CD8-positive, alpha-beta T cell (primary cell): ENCODE measurements at places on chromosomes 13 and 19.

- DNase-seq: no peak
Measured at GRCh38 chr13:39326469-39327171, 276.4 kb downstream of the LHFPL6 start.

GRCh38 chr13:45850027-45850613 lies 1.4 kb downstream of the SIAH3 start:
- no peak for DNase-seq

DNA sequence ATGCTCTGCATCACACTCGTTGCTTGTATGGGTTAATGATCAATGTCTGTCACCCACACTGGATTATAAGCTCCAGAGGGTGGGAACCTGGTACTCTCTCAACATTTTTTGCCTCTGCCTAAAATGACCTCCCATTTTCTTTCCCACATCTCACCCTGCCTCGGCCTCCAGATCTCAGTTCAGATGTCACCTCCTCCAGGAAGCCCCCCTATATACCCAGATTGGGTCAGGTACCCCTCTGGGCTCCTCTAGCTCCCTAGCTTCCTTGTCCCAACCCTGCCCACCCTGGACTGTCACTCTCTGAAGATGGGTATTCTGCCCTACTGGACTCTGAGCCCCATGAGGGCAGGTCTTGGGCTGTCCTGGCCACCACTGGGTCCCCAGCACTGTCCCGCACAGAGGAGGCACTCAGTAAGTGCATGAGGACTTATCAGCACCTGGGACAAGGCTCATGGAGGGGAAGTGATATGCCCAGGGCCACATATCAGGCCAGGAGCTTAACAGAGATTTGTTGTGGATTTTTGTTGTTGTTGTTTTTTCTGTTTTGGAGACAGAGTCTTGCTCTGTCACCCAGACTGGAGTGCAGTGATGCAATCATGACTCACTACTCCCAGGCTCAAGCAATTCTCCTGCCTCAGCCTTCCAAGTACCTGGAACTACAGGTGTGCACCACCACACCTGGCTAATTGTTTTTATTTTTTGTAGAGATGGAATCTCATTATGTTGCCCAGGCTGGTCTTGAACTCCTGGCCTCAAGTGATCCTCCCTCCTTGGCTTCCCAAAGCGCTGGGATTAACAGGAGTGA lies 23.8 kb downstream of the PRKD2 start:
- no peak for DNase-seq

- peak; percentile 18 for DNase-seq
Measured at GRCh38 chr13:46831588-46832194, 34.7 kb upstream of the ESD start.

DNA sequence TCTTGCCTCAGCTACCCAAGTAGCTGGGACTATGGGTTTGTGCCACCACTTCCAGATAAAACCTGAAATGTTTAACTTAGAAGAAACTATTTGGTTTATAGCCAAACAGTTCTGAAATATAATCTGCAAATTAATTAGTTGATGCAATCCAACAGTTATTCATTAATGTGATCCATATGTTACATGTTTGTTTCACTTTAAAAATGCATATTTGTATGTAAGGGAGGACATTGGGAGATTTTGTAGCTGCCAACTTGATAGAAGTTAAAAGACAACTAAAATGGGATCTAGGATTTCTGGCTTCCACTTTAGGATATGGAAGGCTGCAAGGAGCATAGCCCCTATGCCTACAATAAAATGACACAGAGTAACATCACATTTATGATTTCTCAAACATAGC lies 532.5 kb upstream of the SLC10A2 start:
- DNase-seq: no peak

DNA sequence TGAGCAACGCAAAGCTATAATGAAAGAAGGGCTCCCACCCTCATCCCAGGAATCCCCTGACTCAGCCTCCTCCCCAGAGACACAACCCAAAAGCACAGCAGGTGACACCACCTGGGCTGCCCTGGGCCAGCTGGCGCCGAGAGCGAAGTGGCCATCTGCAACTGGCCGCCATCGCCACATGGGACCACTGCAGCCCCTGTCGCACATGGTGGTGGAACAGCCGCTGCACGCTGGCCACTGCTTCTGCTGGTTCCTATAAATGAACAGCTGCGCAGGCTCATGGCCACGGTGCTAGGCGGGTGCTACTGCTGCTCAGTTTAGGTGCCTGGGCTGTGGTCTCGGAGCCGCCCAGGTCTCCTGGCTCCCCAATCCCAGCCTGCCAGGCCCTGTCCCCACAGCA lies 11.6 kb upstream of the ISYNA1 start:
- DNase-seq: no peak

DNA sequence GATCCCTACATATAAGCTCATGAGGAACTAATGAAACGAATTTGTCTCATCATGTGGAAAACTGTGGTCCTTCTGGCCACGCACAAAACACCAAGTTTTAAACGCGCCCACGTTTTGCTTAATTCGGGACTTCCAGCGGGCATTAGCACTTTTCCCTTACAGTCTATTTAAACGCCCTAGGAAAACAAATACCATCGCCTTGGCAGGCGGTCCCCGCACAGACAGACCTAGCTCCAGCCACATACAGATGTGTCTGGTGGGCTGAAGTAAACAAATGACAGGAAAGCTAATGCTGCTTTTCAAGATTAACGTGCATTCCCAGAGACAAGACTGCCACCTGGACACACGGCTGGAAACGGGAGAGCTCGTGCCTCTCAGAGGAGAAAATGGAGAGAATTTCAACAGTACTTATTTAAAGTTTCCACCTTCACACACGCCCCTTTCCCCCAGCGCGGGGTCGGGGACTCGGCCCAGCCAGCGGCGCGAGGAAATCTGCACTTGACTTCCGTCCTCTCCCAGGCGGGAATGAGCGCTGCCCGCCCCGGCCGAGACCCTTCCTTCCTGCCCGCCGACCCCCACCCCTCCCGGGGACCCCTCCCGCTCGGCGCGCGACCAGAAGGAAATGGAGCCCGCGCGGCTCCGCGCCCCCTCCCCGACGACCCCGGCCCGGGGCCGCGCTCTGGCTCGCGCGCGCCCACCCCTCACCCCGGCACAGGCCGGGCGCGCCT lies 931 bp downstream of the USP12 start:
- DNase-seq: no peak

- no peak for DNase-seq
Measured at GRCh38 chr13:98738213-98738612, 14.3 kb downstream of the SLC15A1 start.
